ENCODE measurements at places on chromosomes 12 and 14.

- DNase-seq: peak; percentile 88
These were observed 25.1 kb upstream of the CDK17 start for GRCh38 chr12:96425321-96425720.

- DNase-seq: peak; percentile 74
These were observed 192.8 kb upstream of the EEA1 start for GRCh38 chr12:93121729-93122488.

DNA sequence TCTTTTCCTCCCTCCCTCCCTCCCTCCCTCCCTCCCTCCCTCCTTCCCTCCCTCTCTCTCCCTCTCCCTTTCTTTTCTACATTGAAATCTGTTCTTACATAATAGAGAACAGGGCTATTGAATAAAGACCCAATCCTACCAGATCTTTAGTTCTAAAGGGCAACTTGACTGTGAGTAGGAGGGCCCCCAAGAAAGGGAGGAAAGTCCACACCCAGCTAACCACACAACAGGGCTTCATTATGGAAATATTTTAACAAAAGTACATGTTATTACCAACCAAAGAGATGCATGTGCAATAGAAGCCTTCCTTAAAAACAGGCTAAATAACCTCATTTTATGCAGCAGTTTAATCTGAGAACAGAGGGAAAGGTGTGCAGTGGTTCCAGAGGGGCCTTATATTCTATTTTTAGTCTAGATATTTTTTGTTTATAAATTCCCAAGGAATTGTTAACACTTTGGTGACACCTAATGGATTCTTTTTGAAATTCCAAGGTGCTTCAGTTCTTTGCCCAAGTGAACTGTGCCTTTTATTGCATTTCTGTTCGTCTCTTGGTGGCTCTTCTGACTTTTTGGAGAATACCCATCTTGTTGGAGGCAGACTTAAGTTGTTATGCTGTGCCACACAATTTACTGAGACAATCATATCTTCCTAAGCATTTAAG lies 63.0 kb downstream of the GNS start:
- peak; percentile 62 for DNase-seq

GRCh38 chr14:99940064-99940463 lies 125.2 kb upstream of the EVL start:
- no peak for DNase-seq

DNA sequence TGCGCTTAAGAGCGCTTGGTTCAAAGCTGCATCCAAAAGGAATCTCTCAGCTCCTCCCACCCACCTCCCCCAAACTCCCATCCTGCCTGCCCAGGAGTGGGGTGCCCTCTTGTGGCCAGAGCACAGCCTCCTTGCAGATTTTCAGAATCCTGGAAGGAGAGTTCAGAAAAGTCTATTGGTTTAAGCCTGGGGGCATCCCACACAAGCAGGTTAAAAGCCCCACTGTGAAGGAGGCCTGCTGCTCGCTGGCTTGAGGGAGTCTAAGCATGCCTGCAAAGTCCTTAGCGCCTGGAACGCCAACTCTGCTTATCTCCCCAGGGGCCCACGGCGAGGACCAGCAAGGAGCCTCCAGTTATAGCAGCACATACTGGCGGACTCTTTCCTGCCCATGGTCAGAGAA lies 297.1 kb downstream of the KSR2 start:
- peak; percentile 1 for DNase-seq

- peak; percentile 54 for DNase-seq
These were observed 4.5 kb downstream of the DHH start for GRCh38 chr12:49089821-49090773.

- DNase-seq: peak; percentile 30
These were observed 10.2 kb upstream of the RNASE10 start for GRCh38 chr14:20494935-20495766.

DNA sequence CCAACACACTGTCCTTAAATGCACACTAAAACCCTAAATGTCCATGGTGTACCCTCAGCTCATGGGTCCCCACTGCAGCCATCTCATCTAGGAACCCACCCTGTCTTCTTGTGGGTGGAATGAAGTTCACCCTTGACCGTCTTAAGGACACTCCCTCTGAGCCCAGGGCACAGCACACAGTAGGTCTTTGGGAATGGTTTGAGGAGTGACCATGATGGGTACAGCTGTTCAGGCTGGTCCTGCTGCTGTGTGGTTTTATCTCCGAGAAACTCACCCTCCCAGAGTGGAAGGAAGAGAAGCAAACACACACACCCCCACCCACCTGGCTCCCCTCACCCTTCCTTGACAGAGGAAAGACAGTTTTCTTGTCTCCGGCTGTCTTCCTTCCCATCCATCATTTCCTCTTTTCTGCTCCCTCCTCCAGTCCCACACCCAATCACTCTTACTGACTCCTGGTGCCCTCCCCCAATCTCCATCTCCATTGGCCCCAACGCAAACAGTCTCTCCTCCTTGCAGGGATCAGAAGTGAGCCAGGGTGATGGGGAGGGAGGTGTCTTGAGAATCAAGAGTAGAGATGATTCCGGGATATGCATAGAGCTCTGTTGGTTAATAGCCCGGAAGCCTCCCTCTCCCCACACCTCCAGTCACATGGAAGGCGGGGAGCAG lies 105.9 kb upstream of the LHX5 start:
- DNase-seq: no peak

GRCh38 chr12:120825337-120825736 lies 78.8 kb downstream of the SPPL3 start:
- no peak for DNase-seq

DNA sequence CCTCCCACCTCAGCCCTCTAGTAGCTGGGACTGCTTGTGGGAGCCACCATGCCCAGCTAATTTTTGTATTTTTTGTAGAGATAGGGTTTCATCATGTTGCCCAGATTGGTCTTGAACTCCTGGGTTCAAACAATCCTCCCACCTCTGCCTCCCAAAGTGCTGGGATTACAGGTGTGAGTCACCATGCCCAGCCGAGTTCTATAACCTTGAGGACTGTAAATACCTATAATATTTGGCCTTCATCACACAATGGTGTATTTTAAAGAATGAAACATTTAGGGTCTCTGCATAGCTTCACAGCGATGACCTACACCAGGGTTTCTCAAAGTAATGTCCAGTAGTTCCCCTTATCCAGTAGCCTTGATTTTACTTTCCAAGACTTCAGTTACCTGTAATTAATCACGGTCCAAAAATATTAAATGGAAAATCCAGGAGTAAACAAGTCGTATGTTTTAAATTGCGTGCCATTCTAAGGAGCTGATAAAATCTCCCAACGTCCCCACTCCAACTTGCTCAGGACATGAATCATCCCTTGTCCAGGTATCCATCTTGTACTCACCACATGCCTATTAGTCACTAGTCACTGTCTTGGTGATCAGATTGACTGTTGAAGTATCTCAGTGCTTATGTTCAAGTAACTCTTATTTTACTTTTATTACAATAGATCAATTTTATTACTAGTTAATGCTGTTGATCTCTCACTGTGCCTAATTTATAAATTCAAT lies 368.2 kb downstream of the BTG1 start:
- peak; percentile 30 for DNase-seq

DNA sequence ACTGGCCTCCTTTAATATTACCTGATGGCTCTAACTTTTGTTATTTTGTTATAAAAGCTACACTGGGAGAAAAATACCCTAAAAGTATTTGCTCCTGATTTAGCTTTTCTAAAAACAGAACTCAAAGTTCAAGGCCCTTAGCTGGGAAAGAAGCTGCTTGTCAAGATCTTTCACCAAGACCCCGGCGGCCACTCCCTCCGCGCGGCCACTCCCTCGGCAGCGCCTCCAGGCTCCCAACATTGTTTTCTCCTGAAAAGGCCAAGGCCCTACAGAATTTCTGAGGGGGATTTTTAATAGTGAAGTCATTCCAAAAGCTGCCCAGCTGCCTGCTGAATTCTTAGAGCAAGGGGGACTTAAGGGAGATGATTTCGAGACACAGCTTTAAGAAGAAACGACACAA lies 96.4 kb downstream of the NTN4 start:
- no peak for DNase-seq

DNA sequence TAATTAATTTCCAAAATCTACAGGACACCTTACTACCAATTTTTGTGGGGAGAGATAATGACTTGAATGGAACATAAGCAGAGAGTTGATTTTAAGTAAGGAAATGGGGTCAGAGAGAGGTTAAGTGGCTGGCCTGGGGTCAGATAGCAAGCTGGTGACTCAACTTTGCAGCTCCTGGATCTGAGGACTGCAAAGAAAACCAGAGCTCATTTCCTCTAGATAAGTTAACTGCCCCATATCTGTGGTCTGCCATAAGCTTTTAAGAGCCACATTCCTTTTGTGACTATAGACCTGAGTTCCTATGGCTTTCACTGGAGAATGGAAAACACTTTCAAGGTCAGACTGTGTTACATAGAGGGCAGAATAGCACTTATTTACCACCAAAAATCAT lies 201.2 kb upstream of the PRICKLE1 start:
- peak; percentile 89 for DNase-seq

DNA sequence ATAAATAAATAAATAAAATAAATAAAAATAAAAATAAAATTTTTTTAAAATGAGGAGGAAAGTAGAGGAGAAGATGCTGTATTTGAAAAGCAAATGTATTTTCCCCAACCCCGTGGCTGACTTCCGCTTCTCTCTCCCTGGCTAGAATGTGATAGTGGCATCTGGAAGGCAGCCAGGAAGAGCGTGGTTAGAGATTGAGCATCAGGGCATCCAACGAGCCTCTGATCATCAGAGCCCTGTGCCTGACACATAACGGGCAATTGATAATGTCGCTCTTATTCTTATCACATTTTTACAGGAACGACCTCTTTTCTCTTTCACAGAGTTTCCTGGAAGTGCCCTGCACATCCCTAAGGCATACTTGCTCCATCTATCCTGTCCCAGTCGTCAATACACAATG lies 496.9 kb upstream of the TMEM132C start:
- DNase-seq: no peak

DNA sequence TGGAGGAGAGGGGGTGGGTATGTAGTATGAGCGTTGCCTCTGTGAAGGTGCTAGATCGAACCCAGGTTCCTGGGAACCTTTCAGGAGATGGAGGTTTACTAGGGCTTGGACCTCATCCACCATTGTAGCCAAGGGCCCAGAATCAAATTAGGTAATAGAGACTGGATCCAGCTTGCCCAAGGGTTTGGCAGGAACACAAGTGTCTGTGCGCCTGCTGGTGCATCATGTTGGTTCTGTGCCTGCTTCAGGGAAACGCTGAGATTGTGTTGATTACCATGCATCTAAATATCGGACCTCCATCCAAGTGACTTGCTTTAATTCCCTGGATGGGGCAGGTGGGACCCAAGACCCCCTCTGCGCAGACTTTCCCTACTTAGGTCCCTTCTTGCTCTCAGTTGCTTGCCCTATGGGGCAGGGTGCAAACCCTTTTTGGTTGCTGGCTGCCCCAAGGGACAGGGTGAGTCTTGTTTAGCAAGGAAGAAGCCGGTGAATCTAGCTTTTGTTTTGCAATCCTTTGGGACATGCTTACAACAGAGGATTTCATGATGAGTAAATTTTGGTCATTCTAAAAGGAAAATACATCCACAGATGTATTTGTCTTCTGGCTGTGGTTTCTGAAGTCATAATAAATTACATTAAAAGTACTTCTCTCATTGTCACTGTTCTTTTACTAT lies 189.8 kb upstream of the PRICKLE1 start:
- DNase-seq: peak; percentile 74

DNA sequence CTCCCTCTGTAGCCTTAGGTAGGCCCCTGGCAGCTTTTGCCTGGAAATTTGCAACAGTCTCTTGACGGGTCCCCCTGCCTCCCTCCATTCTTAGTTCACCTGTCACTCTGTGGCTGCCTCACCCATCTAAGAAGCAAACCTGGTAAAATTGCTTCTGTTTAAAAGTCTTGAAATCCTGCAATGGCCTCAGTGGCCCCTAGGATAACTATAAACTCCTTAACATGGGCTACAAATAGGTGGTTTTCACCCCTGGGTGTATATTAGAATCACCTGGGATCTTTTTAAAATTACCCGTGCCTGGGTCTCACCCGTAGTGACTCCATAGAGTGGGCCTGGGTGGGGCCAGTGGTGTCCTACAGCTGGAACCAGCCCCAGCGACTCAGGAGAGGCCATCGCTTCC lies 332.7 kb downstream of the CACNA1C start:
- no peak for DNase-seq

- no peak for DNase-seq
These were observed 2.7 kb upstream of the HDAC7 start for GRCh38 chr12:47822401-47822800.

GRCh38 chr12:47989023-47989417 lies 15.3 kb downstream of the COL2A1 start:
- DNase-seq: no peak

GRCh38 chr12:57611108-57611826 lies at the start of gene ARHGEF25:
Gene ARHGEF25, plus strand, starts transcription at chr12:57611435. Its CDS starts 460 bp downstream, at chr12:57611895.
- peak; percentile 55 for DNase-seq

GRCh38 chr12:10409392-10409791 lies at the start of gene KLRC4:
Gene KLRC4, minus strand, starts transcription at chr12:10409757. Its CDS starts 182 bp downstream, at chr12:10409575.
- DNase-seq: peak; percentile 95

DNA sequence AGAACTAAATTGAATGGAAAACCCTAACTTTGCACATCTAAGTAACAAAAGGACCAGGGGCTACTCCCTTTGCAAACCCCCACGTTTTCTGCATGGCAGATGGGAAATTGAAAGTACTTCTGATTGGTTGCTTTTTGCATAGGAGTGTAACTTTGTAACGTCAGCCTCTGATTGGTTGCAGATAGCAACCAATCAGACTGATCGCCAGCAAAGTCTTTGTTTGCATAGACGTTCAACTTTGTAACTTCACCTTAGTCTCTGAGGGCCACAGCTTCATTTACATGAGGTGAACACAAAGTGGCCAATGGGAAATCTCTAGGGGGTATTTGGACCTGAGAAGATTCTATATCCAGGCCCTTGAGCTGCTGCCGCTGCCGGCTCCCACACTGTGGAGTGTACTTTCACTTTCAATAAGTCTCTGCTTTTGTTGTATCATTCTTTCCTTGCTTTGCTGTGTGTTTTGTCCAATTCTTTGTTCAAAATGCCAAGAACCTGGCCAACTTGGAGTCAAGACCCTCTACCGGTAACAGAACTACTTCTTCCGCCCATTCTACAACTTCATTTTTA lies 102.5 kb upstream of the PRICKLE1 start:
- DNase-seq: no peak

DNA sequence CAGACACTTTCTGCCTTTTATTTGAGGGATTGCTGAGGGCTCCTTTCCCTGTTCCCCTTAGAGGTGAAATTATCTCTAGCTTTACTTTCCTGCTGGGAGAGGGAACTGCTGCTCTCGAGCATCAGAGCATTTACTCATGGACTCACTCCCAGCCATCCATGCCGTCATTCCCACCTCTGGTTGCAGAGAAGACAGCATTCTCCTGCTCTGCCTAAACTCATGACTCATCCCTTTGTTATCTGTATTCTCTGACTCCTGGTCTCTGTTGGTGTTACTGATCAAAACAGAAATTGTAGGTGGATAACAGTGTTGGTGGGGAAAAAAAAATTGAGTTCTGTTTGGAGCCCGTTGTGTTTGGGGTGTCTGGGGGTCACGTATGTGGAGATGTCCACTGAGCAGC lies 159.3 kb downstream of the TTC8 start:
- peak; percentile 94 for DNase-seq

GRCh38 chr14:105471297-105471821 lies 3.3 kb upstream of the CRIP2 start:
- DNase-seq: no peak

- DNase-seq: no peak
These were observed 154.4 kb upstream of the GARIN6 start for GRCh38 chr12:99493197-99493596.

GRCh38 chr12:91272461-91273063 lies 89.9 kb upstream of the DCN start:
- peak; percentile 96 for DNase-seq

GRCh38 chr14:102539544-102540314 lies 30.2 kb upstream of the ANKRD9 start:
- peak; percentile 75 for DNase-seq

Measured in choroid plexus epithelial cell (primary cell).